Dermis microvascular lymphatic vessel endothelial cell (primary cell): ENCODE measurements at places on chromosomes 12 and 14.

- DNase-seq: no peak
These were observed 162.1 kb upstream of the SOX5 start for GRCh38 chr12:24111616-24112015.

DNA sequence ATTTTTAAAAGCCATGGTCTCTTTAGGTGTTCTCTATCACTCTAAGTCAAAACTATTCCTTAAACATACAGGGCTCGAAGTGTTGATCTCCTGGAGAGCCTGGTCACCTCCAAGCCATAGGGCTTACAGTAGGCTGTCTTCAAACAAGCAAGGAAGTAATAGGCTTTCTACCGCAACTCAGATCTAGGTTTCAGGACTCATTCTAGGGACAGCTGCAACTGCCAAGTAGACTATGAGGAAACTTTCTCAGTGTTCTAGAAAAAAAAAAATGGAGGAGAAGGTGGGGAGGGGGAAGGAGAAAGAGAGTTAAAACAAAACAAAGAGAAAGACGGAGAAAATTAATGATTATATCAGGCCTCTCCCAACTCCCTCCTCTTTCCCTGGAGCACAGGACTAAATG lies 106.9 kb upstream of the ETV6 start:
- no peak for DNase-seq

DNA sequence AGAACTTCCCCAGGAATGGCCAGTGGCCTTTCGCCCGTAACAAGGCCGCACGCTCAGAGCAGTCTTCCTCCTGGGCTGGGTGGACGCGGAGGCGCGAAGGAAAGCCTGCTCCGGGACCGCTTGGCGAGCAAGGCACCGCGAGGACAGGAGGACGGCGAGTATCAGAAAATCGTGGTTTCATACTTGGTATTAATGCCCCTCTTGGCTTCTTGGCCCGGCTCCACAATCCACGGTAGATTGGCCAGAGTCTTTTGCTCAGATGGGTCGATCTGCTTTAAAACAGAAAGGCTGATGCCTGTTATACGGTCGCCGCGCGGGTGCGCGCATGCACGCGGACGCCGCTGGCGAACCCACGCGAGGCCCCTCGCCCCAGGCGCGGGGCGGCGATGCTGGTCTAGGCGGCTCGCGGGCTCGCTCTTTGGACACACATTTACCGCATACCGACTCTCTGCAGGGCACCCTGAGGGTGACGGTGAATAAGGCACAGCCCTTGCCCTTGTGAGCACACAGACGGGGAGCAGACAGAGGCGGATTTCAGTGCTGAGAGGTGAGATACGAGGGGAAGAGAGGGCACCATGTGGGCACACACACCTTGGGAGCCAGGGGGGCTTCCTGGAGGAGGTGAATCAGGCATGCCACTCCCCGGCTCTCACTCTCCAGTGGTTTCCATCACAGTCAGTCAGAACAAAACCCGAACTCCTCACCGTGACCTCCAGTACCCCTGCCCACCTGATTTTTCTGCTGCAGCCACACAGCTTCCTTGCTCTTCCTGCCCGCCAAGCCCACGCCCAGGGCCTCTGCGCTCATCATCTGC lies 100.7 kb downstream of the APAF1 start:
- peak; percentile 28 for DNase-seq

- no peak for DNase-seq
These were observed 25.1 kb downstream of the UBR7 start for GRCh38 chr14:93232159-93232558.

DNA sequence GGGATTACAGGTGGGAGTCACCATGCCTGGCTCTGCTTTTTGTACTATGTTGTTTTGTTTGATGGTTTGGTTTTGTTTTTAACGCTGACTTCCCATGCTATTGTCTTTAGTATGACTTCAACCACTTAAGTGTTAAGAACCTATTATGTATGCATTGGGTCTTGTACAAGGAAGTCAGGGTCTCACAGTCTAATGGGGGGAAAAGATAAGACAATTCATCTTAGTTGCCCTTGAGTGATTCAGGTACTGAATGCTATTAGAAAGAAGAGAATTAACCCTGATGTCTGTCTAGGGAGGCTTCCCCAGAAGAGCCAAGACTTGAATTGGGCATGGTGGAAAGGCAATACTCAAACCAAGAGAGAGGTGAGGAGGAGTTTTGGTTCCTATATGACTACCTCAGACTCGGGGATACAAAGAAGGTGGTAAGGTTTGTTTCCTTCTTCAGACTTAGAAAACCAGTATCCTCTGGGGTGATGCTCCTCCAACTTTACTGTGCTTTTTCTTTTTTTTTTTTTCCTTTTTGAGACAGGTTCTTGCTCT lies 64.6 kb downstream of the SUSD6 start:
- DNase-seq: no peak

- DNase-seq: no peak
These were observed 59.1 kb downstream of the TBC1D30 start for GRCh38 chr12:64883264-64884163.

DNA sequence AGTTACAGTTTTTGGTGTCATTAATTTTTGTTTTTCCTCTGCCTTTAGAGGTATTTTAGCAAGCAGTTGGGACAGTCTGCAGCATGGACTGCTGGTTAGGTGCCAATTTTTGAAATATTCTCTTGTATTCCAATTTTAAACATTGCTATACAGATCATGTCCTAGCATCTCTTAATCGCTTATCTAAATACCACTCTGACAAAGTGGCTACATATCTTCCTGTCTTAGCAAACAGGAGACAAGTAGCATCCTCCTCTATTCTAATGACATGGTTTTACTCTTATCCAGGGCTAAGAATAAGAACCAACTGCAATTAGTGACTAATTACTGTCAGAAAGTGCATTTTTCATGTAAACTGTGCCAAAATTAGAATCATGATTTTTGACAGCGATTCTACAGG lies 117.8 kb upstream of the ATP2B1 start:
- DNase-seq: no peak

DNA sequence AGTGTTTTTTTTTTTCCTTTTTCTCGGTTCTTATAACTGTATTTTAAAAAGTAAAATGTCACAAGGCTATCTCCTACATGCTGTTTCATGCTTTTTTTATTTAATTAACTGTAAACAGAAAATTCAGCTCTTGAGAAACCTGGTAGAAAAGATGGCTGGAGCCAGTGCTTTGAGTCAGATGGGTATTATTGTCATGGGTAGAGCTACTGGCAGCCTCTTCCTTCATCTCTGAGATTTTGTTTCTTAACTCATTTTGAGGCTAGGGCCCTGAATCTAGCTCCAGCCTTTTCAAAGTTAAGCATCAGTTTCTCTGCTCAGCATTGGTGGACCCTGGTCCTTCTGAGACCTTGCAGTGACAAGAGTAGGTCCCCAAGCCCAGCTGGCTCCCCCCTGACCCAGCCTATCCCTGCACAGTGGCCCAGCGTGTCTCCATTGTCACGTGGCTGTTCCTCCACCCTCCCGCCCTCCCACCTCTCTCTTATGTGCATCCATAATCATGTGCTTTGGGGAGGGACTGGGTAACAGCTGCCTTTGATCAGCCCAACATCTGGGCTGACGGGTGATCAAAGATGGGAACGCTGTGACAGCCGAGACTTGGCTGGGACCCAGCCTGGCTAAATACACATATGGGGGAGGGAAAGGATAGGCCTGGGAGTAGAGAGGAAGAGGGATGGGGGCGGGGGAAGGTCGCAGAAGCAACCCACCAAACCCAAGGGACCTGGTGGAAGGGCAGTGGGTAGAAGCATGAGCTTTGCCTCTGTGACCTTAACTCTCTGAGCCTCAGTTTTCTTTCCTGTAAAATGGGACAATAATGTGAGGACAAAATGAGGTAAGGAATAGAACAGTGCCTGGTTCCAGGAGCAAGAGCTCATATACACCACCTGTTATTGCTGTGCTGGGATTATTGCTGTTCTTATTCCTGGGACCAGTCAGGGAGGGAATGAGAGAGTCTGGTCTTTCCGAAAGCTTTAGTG lies 24.4 kb upstream of the RBM19 start:
- DNase-seq: no peak

GRCh38 chr12:125331342-125332052 lies 266.3 kb downstream of the AACS start:
- no peak for DNase-seq

DNA sequence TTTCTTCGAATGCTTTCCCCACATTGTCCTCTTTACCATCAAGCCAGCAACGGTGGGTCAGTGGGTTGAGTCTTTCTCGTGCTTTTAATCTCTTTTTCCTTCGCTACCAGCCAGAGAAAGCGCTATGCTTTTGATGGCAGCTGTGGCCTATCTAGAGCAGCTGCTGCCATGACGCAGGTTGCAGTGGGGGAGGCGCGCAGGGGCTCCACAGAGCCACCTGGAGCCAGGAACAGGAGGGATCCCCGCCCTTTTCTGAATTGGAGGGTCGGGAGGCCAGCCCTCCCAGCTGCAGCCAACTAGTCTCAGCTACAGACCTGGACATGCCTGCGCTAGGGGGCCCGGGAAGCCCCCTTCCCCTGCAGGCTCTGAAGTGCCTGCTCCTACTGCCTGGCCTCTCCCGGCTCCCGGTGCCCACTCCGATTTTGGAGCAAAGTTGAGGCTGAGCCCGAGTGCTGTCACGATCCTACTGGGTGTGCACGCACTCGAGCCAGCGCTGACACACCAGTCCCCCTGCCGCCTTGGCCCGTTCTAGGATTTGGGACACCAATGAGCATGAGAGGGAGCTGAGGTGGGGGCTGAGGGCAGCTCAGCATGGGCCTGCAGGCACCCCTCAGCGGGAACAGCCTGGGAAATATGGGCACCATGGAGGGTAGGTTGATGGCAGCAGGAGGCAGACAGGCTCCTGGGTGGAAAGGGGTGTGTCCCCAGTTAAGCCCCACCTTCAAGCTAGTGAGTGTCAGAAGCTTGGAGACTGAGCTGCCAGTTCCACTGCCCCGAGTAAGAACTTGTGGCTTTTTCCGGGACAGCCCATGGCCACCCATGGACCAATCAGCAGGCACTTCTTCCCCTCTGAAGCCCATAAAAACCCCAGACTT lies 784.2 kb downstream of the SLC6A15 start:
- no peak for DNase-seq

- no peak for DNase-seq
These were observed 15.7 kb downstream of the HNF1A start for GRCh38 chr12:120994059-120994458.

GRCh38 chr12:65911321-65911720 lies 87.0 kb downstream of the HMGA2 start:
- DNase-seq: peak; percentile 89

DNA sequence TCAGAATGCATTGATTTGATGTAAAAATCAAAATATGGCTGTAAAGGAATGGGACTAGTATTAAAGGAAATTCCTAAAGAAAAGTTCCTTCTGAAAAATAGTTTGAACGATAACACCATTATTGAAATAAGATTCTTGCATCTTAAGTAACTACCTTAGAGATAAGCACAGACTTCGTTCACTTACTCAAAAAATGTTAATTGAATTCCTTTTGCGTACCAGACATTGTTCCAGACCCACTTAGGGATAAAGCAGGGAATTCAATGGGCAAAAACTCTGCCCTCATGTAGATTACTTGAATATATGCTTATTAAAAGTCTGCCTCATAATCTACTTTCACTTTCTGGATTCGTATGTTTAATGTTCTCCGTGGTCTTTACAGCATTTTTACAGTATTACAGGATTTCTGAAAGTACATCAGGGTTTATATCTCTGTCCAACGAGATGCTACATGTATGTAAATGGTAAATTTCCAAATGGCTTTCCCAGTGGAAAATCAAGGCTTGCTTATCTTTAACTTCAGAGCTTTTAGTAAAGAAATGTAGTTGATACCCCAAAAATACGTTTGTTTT lies 213.7 kb downstream of the GXYLT1 start:
- no peak for DNase-seq

DNA sequence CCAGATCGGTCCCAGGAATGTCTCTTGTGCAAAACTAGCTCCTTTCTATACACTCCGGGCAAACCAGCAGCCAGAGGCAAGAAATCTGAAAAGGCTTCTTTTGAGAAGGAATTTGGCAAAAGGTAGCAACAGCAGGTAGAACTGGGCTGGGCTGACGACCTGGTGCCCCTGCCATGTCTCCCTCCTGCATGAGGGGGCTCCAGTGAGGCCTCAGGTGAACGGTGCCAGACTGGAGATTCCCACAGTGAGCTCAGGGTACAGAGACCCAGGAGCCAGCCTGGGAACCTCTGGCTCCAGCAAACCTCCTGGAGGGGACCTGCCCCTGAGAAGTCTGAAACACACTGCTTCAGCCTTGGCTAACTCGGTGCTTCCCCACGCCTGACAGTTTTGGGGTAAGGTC lies 10.8 kb downstream of the ITPK1 start:
- no peak for DNase-seq

- DNase-seq: no peak
These were observed 24.0 kb downstream of the DYNC1H1 start for GRCh38 chr14:101988377-101988776.
